Pons (tissue), 1 donor: ENCODE measurements at places on chromosomes 5 and 9.

- no peak for DNase-seq
Observed at GRCh38 chr9:3520564-3520963, 5.2 kb downstream of the RFX3 start.

DNA sequence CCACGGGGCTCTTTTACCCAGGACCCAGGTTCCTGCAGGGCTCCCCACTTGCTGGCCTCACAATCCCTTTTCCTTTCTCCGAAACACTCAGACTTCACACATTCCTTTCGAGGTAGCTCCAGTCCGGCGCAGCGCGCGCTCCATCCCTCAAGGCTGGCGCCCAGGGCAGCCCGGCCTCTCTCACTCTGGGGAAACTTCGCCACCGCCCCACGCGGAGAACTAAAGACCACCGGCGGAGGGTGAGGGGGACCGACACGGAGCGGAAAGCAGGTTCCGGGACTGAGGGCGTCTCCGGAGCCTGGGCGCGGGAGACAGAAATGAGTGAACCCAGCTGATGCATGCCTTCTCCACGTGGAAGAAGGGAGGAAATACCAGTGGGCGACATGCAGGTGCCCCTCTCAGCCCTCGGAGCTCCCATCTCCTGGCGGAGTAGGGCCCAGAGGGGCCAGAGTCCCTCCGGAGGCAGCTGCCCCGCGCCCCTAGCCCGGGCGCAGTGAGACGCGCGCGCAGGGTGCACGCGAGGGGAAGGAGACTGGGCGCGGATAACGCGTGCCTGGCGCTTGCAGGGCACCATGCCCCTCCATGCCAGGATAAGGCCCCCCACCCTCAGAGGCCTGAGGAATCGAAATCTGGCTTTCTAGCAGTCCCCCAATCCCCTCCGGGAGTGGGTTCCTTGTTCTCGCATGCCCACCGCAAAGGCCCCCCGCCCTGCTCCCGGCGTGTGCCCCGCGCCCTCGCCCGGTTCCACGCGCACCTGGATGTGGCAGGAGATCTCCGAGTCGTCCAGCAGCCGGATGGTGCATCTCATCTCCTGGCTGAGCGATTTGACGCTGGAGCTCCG, 650 bp downstream of the FRMD3 start:
- no peak for DNase-seq

- DNase-seq, result no peak
Observed at GRCh38 chr5:172855597-172856292, 21.7 kb downstream of the ERGIC1 start.

- no peak for DNase-seq
Observed at GRCh38 chr5:4665911-4666310, 474.2 kb upstream of the ADAMTS16 start.

- peak; percentile 6 for DNase-seq
Observed at GRCh38 chr9:88742483-88742882, 207.5 kb downstream of the NXNL2 start.

- no peak for DNase-seq
Observed at GRCh38 chr9:131238402-131239021, 37.8 kb downstream of the FAM78A start.

DNA sequence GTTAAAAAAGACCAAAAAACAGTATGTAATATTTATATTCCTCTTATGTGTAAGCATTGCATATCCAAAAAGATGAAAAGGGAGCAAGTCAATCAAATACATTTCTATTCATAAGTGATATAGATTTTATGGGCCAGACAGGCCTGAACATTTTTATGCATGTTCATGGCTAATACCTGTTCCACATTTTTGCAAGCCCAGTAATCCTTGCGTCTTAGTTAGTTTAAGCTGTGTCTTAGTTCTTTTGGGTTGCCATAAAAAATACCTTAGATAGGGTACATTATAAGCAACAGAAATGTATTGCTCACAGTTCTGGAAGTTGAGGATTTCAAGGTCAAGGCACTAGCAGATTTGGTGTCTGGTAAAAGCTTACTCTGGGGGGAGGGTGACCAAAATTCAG, 342.1 kb downstream of the TAF11L14 start:
- DNase-seq, result no peak

GRCh38 chr5:58188262-58188651, 271.6 kb downstream of the PLK2 start:
- no peak for DNase-seq

- DNase-seq, result no peak
Observed at GRCh38 chr9:80156756-80157472, 585.1 kb downstream of the TLE4 start.

DNA sequence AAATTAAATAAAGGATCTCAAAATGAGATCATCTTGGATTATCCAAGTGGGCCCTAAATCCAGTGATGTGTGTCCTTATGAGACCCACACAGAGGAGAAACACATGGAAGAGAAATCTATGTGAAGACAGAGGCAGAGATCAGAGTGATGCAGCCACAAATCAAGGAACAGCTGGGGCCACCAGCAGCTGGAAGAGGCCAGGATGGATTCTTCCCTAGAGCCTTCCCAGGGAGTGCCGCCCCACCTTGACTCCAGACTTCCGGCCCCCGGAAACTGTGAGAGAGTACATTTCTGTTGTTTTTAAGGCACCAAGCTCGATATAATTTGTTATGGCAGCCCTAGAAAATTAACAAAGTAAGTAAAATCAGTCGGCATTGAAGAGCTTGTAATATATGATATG, 286.9 kb downstream of the FBXL7 start:
- no peak for DNase-seq

GRCh38 chr9:109108318-109108717, 11.4 kb downstream of the TMEM245 start:
- DNase-seq, result no peak

- no peak for DNase-seq
Observed at GRCh38 chr9:92528522-92528849, 7.3 kb downstream of the ECM2 start.

- DNase-seq, result peak; percentile 13
Observed at GRCh38 chr5:43623048-43623680, 20.2 kb downstream of the NNT start.

- peak; percentile 33 for DNase-seq
Observed at GRCh38 chr9:18396102-18396728, 77.7 kb upstream of the ADAMTSL1 start.

DNA sequence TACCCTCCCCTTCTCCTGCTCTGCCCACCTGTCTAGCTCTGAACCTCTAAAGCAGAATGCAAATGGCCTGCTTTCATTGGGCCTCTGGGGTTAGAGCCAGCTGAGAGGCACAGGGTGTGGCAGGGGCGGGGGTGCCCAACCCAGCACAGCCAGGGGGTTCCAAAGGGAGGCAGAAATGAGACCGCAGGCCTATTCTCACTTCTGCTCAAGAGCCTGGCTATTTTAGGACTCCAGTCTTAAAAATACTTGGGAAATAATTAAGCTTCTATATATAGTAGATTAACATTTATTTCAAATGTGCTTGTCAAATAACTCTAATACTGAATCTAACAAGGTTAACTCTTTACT, 5.7 kb downstream of the QSOX2 start:
- DNase-seq, result no peak

- no peak for DNase-seq
Observed at GRCh38 chr5:33272288-33272687, 168.5 kb upstream of the TARS1 start.

GRCh38 chr5:157540124-157540523, 35.5 kb downstream of the ADAM19 start:
- DNase-seq, result no peak

DNA sequence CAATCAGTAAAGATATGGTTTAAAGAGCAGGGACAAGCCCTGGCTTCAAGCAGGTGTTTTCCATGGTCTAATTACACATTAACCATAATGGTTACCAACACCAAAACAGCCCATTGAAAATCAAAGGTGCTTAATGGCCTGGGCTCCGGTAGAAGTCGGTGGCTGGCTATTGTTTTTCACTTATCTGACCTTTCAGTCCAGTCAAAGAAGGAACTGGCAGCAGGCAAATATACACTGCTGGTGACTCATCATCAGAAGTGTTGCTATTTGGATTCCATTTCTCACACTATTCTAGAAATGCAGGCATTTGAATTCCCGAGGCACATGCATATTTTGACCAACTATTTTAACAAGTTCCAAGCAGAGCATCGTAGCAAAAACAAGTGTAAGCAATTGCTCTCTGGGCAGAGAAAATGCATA, 26.3 kb upstream of the GABRP start:
- DNase-seq, result no peak

- peak; percentile 69 for DNase-seq
Observed at GRCh38 chr5:109412981-109413402, 3.2 kb upstream of the PJA2 start.

- no peak for DNase-seq
Observed at GRCh38 chr9:7858166-7858565, 58.6 kb upstream of the DMAC1 start.

- DNase-seq, result no peak
Observed at GRCh38 chr9:126720036-126720435, 84.8 kb upstream of the ZBTB43 start.

- DNase-seq, result no peak
Observed at GRCh38 chr5:107555425-107556090, 115.2 kb downstream of the EFNA5 start.

- DNase-seq, result peak; percentile 52
Observed at GRCh38 chr9:110058304-110058953, 149.5 kb downstream of the C9orf152 start.

GRCh38 chr9:34010979-34011378, 37.7 kb downstream of the UBAP2 start:
- peak; percentile 13 for DNase-seq

- no peak for DNase-seq
Observed at GRCh38 chr5:104987074-104987473, 1424.5 kb upstream of the NUDT12 start.

GRCh38 chr9:85445887-85446286, 295.9 kb downstream of the AGTPBP1 start:
- DNase-seq, result no peak

- DNase-seq, result no peak
Observed at GRCh38 chr9:32627394-32627954, 8.0 kb downstream of the TAF1L start.

DNA sequence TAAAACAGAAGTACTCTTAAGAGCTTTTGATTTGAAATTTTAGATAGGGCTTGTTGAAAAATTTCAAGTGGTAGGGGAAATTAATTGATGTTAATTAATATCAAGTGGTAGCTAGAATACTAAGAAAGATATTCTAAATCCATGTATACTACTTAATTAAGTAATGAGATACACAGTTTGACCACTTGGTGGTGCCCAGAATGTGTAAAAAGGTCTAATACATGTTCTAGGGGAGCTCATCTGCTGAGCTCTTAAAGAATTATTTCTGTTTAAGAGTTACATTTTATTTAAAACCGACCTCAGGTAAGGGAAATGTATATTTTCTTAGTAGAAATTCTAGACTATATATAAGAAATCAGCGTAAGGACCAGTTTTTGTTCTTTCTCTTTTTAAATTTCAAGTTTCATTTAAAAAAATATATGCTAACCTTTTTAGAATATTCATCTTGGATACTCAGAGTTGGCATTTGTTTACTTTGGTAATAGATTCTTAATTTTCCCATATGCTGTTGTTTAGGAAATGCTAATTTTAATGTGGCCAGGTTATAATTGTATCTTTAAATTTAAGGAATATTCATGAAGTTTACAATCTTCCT, 61.5 kb downstream of the LNPEP start:
- peak; percentile 75 for DNase-seq

DNA sequence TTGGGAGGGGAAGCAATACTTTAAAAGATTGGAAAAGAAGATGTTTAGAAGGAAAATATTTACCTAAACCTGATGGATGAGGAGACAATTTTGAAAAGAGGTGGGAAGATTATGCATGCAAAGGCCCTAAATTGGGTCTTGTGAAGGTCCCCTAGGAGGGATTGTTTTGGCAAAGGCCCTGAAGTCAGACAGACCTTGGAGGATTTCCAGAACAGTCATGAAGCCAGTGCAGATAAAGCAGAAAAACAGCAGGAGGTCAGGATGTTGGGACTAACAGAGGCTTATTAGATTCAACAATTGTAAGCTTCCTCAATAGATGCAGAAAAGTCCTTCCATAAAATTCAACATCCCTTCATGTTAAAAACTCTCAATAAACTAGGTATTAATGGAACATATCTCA, 361.0 kb upstream of the CDH6 start:
- no peak for DNase-seq

- DNase-seq, result no peak
Observed at GRCh38 chr9:12923468-12924009, 148.7 kb downstream of the LURAP1L start.

GRCh38 chr9:35385042-35385441, 104.9 kb upstream of the RUSC2 start:
- peak; percentile 15 for DNase-seq

GRCh38 chr9:21016701-21017491, 14.5 kb downstream of the HACD4 start:
- DNase-seq, result no peak

- no peak for DNase-seq
Observed at GRCh38 chr5:141529873-141530272, 41.0 kb downstream of the PCDHGC5 start.

DNA sequence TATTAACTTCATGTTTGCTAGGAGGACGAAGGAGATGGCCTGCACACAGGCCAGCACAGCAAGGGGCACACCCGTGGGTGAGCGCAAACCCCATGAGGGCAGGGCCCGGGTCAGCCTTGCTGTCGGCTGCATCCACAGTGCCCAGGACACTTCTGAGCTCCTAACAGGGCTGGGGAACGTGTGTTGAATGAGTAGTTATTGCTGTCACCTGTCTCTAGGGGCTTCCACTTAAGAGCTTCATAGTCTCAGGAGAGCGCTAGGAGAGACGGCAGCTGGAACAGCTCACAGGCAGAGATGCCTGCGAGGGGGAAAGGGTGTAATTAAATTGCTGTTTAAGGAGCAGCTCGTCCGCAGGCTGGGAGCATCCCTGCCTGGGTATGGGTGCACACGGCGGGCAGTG, 91.4 kb upstream of the NEURL1B start:
- no peak for DNase-seq

- DNase-seq, result peak; percentile 46
Observed at GRCh38 chr5:140312067-140312790, 9.3 kb upstream of the PFDN1 start.

DNA sequence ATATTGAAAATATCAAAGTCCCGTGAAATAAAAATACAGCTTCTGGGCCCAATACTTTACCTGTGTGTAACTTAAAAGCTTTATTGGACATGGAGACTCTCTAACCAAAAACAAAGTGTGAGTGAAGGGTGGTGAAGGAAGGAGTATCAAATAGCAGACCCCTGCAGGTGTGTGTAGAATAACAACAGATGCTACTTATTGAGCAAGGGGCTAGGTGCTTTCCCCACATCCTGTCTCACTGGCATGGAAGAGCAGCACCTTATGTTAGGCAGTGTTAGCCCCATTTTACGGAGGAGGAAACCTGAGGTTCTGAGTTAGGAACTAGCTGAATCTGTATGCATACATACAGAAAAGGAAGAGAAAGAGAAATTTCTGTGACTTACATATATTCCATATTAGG, 21.8 kb downstream of the SLIT3 start:
- DNase-seq, result no peak

DNA sequence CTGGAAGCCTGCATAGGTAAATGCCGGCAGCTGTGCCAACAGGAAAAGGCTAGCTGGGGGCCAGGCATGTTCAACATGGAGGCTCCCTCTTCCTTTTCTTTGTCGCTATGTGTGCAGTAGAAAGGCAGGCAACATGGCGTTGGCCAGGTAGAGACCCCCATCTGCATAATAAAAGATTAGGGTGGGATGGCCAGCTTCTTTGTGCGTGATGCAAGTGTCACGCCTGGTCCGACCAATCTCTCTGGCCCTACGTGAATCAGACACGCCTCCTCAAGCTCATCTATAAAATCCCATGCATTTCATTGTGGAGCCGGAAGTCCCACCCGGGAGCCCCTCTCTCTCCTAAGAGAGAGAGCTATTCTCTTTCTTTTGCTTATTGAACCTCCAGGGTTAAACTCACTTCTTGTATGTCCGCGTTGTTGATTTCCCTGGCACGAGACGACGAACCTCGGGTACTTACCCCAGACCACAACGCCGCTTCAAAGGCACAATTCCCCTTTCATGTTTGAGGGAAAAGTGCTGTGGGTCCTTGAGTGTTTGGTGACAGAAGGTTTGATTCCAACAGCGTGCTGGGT, 25.0 kb upstream of the C5orf47 start:
- no peak for DNase-seq
